Endodermal cell (in vitro differentiated cells): ENCODE measurements at places on chromosomes 3 and 15. TPM values are rescaled to one million over a fixed set of nuclear protein-coding genes. Genes with fewer than 3 reads are reported as not detected.

LCTL gene
- 0.51 to 1.2 TPM (median 0.70 TPM) in 3 replicates for total RNA-seq

DNA sequence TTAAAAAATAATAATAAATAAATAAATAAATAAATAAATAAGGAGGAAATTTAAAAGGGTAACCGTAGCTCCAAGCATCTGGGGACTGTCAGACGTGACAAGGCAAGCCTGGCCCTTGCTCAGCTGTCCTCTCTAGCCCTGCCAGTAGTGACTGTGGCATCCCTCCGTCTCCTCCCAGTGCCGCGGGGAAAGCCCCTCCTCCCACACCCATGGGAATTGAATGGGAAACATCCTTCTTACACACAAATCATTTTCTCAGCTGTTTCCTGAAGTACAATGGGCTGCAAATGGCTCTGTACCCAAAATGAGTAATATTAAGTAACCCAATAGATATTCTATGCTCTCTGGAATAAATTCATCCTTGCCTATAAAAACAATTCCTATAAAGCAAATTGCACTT is 101.6 kb upstream of the RAD18 start:
- no peak overlapping the region for H3K4me3 ChIP-seq
- no peaks in the 10 kb centered on the region for H3K27me3 ChIP-seq
- H3K4me1 ChIP-seq, result no peaks in the 10 kb centered on the region
- DNase-seq, result no peak
- H3K36me3 ChIP-seq, result peaks cover 4% of the 10 kb centered on the region

DNA sequence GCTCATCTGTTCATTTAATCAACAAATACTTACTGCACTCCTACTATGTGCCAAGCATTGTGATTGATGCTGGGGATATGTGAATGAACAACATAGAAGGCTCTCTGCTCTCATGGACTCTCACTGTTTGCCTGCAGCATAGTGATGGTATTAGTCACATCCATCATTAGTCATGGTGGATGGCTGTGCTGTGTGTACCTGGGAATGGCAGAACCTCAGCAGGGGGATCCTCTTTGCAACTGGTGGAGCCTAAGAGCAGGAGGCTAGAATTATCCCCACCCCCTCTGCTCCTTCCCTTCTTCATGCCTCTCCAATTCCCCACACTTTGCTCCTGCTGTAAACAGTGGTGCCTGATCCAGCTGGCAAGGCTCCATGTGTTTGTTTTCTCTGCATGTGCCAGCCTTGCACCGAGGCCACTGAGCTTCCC is 20.5 kb downstream of the BOC start:
- H3K27ac ChIP-seq, result peak overlapping the region; percentile 29
- no peaks in the 10 kb centered on the region for H3K36me3 ChIP-seq
- no peaks in the 10 kb centered on the region for H3K27me3 ChIP-seq
- H3K4me1 ChIP-seq, result peaks cover 3% of the 10 kb centered on the region

DNA sequence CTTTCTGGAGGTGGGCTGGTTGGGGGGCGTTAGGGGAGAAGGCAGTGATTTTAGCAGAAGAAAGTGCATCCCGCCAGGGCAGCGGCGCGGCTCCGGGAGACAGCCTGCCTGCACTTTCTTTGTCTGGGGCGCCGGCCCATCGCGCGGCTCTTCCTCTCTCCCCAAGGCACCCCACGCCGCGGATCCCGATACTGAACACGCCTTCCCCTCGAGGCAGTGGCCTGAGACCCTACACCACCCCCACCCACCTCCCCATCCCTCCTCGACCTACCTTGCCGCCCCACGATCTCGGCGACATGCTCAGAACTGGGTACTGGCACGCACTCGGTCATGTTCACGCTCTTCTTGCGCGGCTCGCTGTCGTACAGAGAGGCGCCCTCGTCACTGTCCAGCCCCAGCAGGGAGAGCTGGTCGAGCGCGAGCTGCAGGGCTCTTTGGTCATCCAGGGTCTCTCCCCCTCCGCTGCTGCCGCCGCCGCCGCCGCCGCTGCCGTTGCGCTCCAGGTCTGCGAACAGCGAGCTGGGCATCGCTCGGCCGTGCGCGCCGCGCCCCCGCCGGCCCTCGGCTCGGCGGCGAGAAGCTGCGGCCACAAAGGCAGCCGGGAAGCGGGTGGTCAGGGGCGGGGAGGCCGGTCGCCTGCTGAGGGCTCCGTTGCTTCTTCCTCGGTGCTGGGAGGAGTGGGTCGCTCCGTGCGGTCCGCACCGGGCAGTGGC is 483 bp downstream of the MEX3B start:
- H3K36me3 ChIP-seq, result peaks cover 19% of the 10 kb centered on the region
- peak; percentile 79 for DNase-seq
- H3K27me3 ChIP-seq, result peaks cover 19% of the 10 kb centered on the region
- peak overlapping the region; percentile 97 for H3K27ac ChIP-seq
- peak overlapping the region; percentile 89 for H3K4me3 ChIP-seq

SH3GL3 gene
- 3.8 to 6.0 TPM (median 4.4 TPM) in 3 replicates for total RNA-seq

GRCh38 chr15:87268675-87269074 is 987.9 kb downstream of the NTRK3 start:
- DNase-seq, result no peak
- H3K36me3 ChIP-seq, result no peaks in the 10 kb centered on the region
- H3K27me3 ChIP-seq, result no peaks in the 10 kb centered on the region
- no peak overlapping the region for H3K4me3 ChIP-seq

DNA sequence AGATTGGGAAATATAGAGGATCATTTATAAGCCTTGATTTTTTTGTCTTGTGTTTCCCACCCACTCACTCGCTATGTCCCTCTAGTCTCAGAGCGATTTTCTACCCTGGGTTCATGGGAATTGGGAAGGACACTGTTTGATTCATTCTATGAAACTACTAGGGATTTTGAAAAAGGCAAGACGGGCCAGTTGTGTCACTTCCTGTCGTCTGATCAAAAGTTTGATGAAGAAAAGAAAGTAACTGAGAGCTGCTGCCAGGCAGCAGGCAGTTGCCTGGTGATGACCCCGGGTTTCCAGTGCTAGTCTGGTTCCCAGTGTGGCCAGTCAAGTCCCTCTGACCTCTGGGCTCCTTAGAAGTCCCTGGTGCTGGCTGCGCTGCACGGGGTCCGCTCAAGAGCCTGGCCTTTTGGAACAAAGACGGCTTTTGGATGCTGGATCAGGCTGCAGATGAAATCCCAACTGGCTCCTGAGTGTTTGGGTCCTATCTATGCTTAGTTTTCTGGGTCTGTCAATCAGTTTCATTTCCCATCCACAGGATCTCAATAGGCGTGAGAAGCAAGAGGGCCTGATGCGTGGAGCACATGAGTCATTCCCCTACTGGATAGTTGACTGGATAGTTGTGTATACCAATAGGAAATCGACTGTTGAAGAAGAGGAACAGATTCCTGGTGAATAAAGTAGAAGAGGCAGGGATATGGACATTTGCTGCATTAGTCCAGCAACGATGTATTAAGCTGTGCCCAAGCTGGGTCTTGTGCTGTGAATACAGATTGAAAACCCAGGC is 89.7 kb downstream of the EEFSEC start:
- no peak overlapping the region for H3K4me3 ChIP-seq
- no peaks in the 10 kb centered on the region for H3K27me3 ChIP-seq
- H3K4me1 ChIP-seq, result peaks cover 4% of the 10 kb centered on the region

XXYLT1 gene
- total RNA-seq, result 34.5 and 38.3 TPM in 2 replicates

GOLGA8Q gene
- not detected in 2 replicates for total RNA-seq

DNA sequence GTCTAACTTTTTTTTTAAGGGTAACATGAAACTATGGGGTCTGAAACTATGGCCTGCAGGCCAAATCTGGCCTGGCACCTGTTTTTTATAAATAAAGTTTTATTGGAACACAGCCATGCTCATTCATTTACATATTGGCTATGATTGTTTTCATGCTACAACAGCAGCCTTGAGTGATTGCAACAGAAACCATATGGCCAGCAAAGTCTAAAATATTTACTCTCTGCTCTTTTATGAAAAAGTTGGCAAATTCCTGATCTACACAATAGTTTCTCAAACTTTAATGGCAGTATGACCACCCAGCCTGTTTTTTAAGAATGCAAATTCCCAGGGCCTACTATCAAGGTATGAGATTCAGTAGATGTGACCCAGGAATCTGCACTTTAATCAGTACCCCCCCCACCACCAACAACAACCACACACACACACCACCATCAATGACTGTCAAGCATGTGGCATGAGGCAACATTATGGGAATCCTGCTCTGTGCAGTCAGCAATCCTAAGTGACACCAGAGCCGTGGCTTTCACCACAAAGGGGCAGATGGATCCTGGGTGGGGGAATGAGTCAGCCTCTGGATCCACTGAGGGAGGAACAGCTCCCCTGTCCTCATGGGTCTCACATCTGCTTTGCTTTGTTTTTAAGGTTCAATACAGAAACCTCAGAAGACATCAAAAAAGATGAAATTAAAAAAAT is 142.8 kb downstream of the NTRK3 start:
- H3K27ac ChIP-seq, result no peak overlapping the region
- H3K4me3 ChIP-seq, result no peak overlapping the region

ELL3 gene
- total RNA-seq, result 1.4 and 2.4 TPM in 2 replicates

GAP43 gene
- total RNA-seq, result 0.63 to 1.5 TPM (median 1.1 TPM) in 3 replicates

GRCh38 chr3:157494581-157495281 is 8.5 kb downstream of the VEPH1 start:
- H3K27ac ChIP-seq, result no peak overlapping the region
- H3K4me1 ChIP-seq, result peaks cover 15% of the 10 kb centered on the region
- no peaks in the 10 kb centered on the region for H3K36me3 ChIP-seq

- H3K4me1 ChIP-seq, result peaks cover 31% of the 10 kb centered on the region
- peak overlapping the region; percentile 87 for H3K4me3 ChIP-seq
- H3K27ac ChIP-seq, result peak overlapping the region; percentile 88
These were observed 1.7 kb downstream of the PRTG start for GRCh38 chr15:55740981-55741832.

DNA sequence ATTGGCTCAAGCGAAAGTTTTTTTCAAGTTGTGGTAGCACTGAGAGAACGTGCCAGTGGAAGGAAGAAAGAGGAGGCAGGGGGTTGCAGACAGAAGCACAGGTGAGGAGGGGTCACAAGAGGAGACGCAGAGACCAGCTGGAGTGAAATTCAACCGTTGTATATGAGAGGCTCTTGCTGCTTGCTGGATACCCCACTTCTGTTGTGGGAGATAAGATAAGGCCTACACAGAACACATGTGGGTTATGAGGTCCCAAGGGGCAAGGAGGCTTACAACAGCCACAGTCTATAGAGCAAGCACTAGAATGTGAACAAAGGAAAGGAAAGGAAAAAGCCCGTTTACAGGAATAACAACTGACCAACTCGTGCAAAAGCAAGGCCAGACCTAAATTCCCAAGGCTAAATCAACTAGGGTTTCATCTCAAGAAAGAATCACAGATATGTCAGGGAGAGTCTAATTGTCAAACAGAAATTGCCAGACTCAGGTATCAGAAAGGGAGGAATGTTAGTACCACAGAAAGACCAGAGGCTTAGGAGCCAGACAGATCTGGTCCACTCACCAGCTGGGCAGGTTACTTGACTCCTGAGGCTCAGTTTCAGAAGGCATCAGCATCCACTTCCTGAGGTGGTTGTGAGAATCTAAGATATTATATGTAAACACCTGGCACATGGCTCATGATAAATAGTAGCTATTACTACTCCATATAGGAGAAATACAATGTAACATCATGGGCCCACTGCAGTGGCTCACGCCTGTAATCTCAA is 60.9 kb downstream of the MSL2 start:
- no peaks in the 10 kb centered on the region for H3K27me3 ChIP-seq
- no peak for DNase-seq

ALDH1L1 gene
- 0.93 and 1.0 TPM in 2 replicates for total RNA-seq

CFAP20DC gene
- 7.3 and 9.5 TPM in 2 replicates for total RNA-seq

EPB42 gene
- total RNA-seq, result not detected in 2 replicates

LRRC3B gene
- total RNA-seq, result 0.31 TPM in 1 of 3 replicates, not detected in the others

SLC41A3 gene
- total RNA-seq, result 40.1 to 50.4 TPM (median 49.4 TPM) in 3 replicates

DNA sequence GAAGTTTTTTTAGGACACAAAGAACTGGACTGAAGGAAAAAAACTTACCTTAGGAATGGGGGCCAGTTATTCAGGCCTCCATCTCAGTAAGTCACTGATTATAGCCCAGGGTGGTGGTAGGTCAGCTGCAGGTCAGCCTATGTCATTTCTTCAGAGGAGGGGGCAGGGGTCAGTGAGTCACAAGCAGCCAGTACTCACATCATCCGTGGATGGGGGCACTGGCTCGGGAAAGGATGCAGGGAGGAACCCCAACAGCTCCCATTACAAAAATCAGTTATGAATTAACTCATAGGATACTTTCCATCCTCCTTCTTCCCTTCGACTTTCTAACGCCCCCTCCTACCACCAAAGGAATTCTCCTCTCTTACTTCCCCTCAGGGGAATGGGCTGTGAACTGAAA is 578.3 kb downstream of the PDCD6IP start:
- H3K4me1 ChIP-seq, result no peaks in the 10 kb centered on the region
- no peak overlapping the region for H3K4me3 ChIP-seq
- H3K36me3 ChIP-seq, result no peaks in the 10 kb centered on the region
- DNase-seq, result no peak
- no peak overlapping the region for H3K27ac ChIP-seq

ANKUB1 gene
- not detected in 2 replicates for total RNA-seq
